Activated T-helper 2 cell treated with anti-CD3 and anti-CD28 coated beads, Interferon-gamma antibody, Interleukin-2, Interleukin-4, amounts not matched to agents 10 μg/mL and 5 μg/mL and 100 μg/mL, durations not matched to agents 14 hours and 24 hours and 36 hours (primary cell): ENCODE measurements at places on chromosomes 11 and 22.

DNA sequence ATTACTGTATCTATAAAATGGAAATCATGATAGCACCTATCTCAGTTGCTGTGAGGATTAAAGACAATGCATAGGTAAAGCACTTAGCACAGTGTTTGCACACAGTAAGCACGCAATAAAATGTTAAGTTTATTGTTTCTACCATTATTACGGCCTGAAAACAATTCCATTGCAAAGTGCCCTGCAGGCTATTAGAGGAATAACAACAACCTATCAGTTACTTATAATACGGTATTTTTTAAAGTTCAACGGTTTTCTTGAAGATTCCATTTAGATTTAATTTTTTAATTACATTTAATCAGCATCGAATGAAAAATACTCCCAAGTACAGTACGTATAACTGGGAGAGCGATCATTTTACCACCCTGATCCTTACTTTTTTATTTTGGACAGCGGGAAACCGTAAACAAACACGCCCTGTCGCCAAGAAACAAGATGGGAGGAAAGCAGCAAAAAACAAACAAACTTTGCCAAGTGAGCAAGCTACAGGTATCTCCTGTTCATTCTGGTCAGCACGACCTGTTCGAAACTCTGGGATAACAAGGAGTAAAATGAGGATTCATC, 893 bp downstream of the SLC36A4 start:
- peak overlapping the region; percentile 92 for H3K27ac ChIP-seq
- peaks cover 11% of the 10 kb centered on the region for H3K27me3 ChIP-seq
- H3K4me1 ChIP-seq = peaks cover 23% of the 10 kb centered on the region
- no peak for DNase-seq

DNA sequence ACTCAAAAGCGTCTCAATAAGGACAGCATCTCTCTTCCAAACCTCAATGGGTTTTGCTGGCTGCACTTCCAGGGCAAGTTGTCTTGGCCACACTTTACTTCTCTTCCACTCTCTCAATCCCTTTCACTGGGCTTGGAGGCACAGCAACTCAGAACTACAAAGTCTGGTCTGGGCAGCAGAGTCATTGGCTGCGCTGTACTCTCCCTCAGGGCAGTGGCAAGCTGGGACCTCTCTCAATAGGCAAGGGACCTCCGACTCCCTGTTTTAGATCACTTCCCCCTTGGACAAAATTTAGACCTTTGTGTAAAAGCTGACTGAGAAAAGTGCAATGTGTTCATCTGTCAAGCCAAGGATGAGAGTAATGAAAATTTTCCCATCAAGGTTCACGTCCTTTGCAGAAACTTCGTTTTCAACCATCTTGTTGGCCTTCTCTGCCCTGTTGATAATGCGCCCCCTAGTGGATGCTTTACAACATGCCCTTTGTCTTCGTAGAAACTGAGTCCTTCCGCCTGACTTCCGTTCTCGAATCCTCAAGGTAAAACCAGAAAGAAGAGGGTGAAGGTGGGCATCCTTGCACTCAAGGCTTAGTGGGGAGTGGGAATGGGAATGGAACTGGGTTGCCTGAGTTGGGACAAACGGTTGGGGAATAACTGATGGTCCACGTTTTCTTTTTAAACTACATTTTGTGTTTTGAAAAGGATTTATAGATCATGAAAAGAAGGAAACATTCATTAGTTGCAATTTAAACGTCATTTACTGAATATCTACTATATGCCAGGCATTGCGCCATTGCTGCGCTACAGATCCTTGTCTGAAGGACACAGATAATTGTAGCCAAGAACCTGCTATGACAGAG, 99.1 kb downstream of the CD44 start:
- peak; percentile 34 for DNase-seq
- peaks cover 26% of the 10 kb centered on the region for H3K36me3 ChIP-seq
- H3K4me3 ChIP-seq = no peak overlapping the region
- no peak overlapping the region for H3K27ac ChIP-seq
- peaks cover 13% of the 10 kb centered on the region for H3K27me3 ChIP-seq

DNA sequence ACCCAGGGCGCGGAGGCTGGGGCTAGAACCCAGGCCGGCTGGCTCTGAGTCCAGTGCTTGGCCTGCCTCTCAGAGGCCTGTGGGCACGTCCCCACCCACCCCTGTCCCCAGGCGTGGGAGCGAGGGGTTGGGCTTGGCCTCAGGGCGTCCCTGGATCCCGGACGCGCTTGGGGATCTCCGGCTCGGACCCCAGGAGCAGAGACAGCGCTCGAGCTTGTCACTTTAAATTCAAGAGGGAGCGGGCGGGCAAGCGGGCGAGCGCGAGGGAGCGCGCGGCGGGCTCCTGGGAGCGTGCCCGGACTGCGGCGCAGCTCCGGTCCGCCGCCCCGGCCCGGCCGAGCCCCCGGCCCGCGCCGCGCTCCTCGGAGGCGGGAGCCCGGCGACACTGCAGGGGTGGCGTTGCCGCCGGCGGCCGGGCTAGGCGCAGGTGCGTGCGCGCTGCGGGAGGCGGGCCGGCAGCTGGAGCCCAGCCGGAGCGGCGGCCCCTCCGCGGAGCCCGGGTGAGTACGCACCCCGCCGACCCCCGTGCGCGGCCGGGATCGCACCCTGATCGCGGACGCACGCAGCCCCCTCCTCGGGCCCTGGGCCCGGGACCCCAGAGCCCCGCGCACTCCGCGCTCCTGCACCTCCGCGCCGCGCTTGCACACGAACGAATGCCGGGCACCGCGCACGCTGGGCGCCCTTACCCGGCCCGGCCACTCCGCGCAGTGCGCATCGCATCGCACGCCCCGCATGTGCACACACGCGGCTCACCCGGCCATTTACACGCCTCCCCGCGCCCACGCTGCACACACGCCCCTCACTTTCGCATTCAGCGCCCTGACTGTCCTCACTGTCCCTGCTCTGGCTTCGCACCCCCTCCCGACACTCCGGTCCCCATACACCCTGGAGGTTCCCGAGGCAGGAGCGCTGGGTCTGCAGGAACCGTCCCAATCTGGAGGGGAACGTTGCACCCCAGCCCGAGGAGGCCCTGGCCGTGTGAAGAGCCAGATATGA, at the start of gene SYT12:
TSS of gene SYT12 (plus strand) at position 174 of the 996 bp plus-strand sequence. CDS start 7,011 bp downstream, outside the sequence.
- no peak within 1 kb of the TSS for H3K27ac ChIP-seq
- no peak for DNase-seq
- H3K4me1 ChIP-seq = peaks cover 15% of the 10 kb centered on the region
- peak within 1 kb of the TSS; percentile 51 for H3K4me3 ChIP-seq
- peaks cover 56% of the 10 kb centered on the region for H3K27me3 ChIP-seq

DNA sequence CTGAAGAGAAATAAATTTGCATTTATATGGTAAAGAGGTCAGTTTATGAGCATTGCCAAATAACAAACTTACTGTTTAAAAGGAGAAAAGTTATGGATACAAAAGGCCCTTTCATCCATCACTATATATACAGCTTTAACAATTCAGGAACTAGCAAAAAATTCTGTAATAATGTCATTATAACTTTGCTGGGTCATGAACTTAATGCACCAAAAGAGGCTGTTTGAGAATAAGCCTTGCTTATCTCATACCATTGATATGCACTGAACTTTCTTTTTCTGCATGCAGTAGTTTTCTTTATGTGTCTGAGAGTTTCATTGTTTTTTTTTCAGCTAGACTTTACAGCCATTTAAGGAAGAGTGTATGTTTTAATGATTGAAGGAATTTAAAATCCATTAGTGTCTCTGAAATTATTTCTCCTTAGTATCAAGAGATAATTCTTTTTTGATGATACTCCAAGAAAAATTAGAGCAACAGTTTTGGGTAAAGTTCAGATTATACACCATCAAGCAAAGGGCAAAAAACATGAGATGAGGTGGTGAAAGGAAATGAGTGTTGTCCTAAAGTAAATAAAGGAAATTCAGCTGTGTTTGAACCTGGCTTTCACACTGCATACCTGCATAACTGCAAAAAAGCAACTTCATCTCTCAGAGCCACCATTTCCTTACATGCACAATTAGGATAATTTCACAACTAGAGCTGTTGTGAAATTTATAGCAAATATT, 188.2 kb upstream of the ANO3 start:
- H3K27me3 ChIP-seq = no peaks in the 10 kb centered on the region
- H3K27ac ChIP-seq = no peak overlapping the region
- no peaks in the 10 kb centered on the region for H3K4me1 ChIP-seq

DNA sequence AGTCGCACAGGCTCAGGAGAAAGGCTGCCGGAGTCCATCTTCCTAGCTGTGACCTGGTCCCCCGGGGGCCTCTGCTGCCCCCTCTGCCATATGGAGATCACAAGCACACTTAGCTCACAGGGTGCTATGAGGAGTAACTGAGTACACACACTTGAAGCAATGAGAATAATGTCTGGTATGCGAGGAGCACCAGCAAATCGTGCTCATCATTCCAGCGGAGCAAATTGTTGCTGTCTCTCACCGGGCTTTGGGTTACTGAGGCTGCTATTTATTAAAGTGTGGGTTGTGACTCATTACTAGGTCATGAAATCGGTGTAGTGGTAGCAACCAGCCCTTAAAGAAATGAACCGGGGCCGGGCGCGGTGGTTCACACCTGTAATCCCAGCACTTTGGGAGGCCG, 48.1 kb upstream of the EIF3D start:
- no peaks in the 10 kb centered on the region for H3K36me3 ChIP-seq
- no peak overlapping the region for H3K4me3 ChIP-seq
- no peak overlapping the region for H3K27ac ChIP-seq
- H3K27me3 ChIP-seq = no peaks in the 10 kb centered on the region
- no peak for DNase-seq

DNA sequence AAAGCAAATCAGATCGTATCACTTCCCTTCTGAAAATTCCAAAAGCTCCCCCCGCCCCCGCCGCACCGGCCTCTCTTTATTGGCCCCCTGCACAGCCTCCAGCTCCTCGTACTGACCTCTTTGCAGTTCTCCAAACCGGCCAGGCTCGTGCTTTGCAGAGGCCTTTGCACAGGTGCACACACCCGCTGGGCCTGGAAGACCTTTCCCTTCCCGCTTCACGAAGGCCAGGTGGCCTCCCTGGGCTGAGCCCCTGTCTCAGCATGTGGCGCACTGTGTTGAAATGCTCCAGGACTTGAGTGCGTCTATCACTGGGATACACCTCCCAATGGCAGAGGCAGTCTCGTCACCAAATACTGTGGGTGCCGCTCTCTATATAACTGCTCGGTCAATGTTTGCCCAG, 13.2 kb upstream of the ADA2 start:
- peaks cover 7% of the 10 kb centered on the region for H3K4me1 ChIP-seq
- H3K27me3 ChIP-seq = no peaks in the 10 kb centered on the region
- H3K27ac ChIP-seq = no peak overlapping the region
- H3K4me3 ChIP-seq = no peak overlapping the region

DNA sequence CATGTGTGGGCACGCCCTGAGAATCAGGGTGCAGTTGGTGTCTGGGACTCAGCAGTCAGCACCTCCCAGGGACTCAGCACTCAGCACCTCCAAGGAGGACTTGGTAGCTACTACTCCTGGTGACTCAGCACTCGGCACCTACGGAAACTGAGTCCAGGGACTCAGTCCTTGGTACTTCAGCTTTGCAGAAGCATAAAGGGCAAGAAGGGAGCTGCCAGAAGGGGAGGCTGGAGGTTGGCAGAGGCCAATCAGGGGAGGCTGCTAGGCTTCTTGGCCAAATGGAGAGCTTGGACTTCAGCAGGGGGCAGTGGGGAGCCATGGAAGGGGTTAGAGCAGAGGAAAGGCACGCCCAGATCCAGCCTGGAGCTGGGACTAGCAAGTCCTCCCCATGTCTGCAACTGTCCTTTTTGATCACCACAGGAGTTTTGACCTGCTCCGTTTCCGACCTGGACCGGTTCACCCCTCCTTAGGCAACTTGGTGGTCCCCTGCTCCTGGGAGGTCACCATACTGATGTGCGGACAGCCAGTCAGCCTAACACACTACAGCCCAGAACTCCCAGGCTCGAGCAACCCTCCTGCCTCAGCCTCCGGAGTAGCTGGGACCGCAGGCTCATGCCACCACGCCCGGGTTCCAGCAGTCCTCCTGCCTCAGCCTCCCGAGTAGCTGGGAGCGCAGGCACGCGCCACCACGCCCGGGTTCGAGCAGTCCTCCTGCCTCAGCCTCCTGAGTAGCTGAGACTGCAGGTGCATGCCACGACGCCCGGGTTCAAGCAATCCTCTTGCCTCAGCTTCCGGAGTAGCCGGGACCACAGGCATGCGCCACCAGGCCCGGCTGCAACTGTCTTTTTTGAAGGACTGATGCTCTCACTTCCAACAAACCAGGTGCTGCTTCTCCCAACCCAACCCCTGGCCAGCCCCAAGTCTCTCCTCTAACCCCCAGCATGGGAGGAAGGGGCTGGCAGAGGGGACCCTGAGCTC, 1.5 kb downstream of the ANO9 start:
- peaks cover 13% of the 10 kb centered on the region for H3K4me1 ChIP-seq
- H3K36me3 ChIP-seq = no peaks in the 10 kb centered on the region
- H3K4me3 ChIP-seq = peak overlapping the region; percentile 76
- no peak for DNase-seq

DNA sequence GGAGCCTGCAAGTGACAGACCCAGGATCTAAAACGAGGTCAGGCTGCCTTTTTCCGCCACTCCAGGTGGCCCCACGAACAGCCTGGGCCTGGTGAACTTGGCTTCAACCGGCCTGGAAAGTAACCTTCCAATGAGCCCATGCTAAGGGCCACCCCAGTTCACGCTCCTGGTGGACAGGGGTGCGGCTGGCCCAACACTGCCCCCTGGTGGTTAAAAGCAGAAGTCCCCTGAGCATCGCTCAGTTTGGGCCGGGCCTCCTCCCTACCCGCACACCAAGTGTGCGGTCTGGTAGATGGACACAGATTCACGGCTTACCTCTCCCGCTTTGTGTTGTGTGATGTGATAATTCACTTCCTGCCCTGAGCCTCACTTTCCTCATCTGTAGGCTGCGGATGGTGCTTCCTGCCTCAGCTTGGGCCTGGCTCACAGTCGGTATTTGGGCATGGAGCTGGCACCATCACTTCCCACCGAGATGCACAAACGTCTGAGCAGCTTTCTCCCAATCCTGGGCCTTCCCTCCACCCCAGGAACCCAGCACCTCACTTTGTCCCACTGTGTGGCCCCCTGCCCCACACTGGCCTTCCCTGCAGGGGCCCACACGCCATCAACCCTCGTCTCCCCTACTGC, 13.7 kb upstream of the SEC14L3 start:
- H3K27ac ChIP-seq = no peak overlapping the region
- no peaks in the 10 kb centered on the region for H3K4me1 ChIP-seq

- no peak overlapping the region for H3K4me3 ChIP-seq
- H3K4me1 ChIP-seq = peaks cover 10% of the 10 kb centered on the region
- H3K27ac ChIP-seq = no peak overlapping the region
- H3K27me3 ChIP-seq = no peaks in the 10 kb centered on the region
- no peaks in the 10 kb centered on the region for H3K36me3 ChIP-seq
These were observed 17.7 kb downstream of the CTNND1 start for GRCh38 chr11:57779276-57779675.

DNA sequence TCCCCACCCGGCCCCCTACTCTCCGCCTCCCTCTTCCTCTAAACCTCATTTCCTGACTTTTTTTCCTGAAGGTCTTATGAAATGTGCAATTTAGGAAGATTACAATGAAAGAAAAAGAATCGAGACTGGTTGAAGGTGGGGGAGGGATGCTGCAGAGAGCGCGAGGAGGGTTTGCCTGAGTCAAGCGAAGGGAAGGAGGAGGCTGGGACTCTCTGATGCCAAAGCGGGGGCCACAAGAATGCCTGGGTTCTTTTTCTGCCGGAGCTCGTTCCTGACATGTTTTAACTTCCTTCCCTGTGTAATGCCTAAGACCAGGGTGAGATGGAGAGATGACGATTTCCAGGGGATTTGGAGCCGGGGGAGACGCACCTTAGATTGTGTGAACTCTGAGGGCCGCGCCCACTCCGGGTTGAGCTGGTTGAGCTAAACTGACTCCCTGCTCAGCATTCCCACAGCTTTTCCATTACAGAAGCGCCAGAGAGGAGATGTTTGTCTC, 270.5 kb upstream of the SORL1-AS1 start:
- no peaks in the 10 kb centered on the region for H3K4me1 ChIP-seq
- H3K36me3 ChIP-seq = no peaks in the 10 kb centered on the region
- no peak overlapping the region for H3K4me3 ChIP-seq
- H3K27me3 ChIP-seq = peaks cover 29% of the 10 kb centered on the region

GRCh38 chr11:70175236-70175698, 27.8 kb upstream of the FADD start:
- H3K36me3 ChIP-seq = no peaks in the 10 kb centered on the region
- no peak overlapping the region for H3K27ac ChIP-seq
- H3K27me3 ChIP-seq = no peaks in the 10 kb centered on the region
- DNase-seq = no peak
